HEK293T (cell line): ENCODE measurements at places on chromosomes 3 and 15.

DNA sequence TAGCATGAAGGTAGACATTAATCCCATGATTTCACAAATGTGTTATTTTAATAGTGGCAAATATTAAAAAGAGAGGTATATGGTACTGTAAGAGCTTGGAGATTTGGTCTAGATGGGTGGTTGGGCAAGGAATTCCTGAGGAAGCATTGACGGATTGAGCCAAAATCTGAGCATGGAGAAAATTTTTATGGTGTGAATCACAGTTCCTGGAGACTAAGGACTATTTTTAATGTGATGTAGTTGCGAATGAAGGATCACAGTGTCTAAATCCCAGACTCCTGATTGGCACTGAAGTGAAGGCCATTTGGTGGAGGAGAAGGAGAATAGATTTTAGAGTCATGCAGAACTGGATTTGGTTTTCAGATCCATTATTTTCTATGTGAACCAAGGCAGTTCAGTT lies 188.7 kb upstream of the FEZF2 start:
- DNase-seq: no peak

DNA sequence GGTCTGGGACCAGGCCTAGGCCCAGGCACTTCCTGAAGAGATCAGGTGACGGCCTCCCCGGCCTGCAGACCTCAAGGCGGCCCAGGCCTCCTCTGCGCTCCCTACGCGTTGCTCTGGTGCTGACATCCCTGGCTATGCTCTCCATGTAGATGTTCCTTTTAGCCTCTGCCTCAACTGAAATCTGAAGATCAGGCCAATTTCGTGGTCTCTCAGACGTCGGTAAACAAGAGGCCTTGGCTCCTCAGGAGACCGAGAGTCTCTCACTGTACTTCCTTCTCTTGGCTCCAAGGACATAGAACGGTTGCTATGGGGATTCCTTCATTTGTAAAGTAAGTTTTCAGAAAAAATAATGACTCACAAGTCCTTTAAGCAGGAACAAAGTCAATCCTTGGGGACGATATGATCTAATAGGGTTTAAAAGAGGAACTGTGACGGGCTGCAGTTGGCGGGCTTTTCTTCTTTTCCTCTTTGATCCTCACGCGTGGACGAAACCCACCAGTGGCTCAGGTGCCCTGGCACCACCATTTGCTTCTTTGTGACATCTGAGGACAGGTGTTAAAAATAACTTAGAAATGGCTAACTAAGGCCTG lies 55.6 kb upstream of the CGNL1 start:
- no peak for DNase-seq

GRCh38 chr3:14482271-14482721 lies 57.8 kb downstream of the GRIP2 start:
- DNase-seq: no peak

GRCh38 chr3:172107403-172107802 lies 68.0 kb downstream of the FNDC3B start:
- no peak for DNase-seq

GRCh38 chr3:160671231-160671630 lies 5.7 kb upstream of the ARL14 start:
- no peak for DNase-seq

DNA sequence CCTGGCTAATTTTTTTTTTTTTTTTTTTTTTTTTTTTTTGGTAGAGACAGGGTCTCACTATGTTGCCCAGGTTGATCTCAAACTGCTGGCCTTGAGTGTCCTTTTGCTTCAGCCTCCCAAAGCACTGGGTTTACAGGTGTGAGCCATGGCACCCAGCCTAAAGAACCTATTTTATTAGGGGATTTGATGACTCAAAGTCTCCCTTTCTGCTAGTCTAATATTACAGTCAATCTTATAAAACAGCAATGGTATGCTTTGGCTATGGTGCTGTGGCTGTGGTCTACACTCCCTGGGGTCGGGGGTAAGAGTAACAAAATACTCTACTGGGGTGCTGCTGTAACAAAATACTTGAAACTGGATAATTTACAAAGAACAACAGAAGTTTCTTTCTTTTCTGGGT lies 44.8 kb downstream of the ZNF589 start:
- no peak for DNase-seq

DNA sequence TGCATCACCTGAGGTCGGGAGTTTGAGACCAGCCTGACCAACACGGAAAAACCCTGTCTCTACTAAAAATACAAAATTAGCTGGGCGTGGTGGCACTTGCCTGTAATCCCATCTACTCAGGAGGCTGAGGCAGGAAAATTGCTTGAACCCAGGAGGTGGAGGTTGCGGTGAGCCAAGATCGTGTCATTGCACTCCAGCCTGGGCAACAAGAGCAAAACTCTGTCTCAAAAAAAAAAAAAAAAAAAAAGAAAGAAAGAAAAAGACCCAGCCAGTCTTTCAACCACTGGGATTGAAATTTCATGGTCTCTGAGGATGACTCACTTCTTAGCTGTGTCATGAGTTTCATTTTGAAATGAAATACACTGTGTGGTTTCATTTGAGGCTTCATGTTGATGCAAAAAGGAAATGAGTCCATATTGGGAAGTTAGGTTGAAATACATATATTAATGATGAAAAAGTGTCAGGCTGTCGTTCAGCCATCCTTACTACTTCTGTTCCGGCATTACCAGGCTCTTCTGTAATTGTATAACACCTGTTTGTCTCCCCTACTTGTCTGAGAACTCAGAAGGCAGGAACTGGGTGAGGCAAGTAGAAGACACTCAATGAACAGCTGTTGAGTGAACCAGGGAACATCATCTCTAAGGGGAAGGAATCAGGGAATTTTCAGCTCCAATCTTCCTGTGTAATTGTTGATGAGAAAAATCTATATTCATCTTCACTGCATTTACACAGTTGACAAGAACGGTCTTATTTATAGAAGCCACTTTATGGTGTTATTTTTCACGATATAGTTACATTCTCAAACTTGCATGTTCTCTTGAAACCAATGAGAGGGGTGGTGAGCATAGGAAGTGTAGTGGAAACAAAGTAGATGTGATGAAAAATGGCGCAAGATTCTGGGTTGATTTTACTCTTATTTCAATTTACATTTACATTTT lies 87.4 kb downstream of the NFKBIZ start:
- no peak for DNase-seq
